ENCODE measurements at places on chromosomes 3 and 15. TPM values are rescaled to one million over a fixed set of nuclear protein-coding genes. Genes with fewer than 3 reads are reported as not detected.

Gene ASB14
- not detected for total RNA-seq

Gene FBXO40
- 0.08 TPM for total RNA-seq

GRCh38 chr15:56984681-56985481, 66.4 kb downstream of the TCF12 start:
- no peak for DNase-seq
- no peaks in the 10 kb centered on the region for H3K36me3 ChIP-seq
- no peak overlapping the region for H3K4me3 ChIP-seq
- no peaks in the 10 kb centered on the region for H3K27me3 ChIP-seq

GRCh38 chr15:70226337-70226980, 128.7 kb upstream of the TLE3 start:
- no peak overlapping the region for H3K4me3 ChIP-seq
- no peak for DNase-seq
- no peaks in the 10 kb centered on the region for H3K4me1 ChIP-seq
- no peak overlapping the region for H3K27ac ChIP-seq
- H3K27me3 ChIP-seq, result no peaks in the 10 kb centered on the region
- H3K36me3 ChIP-seq, result no peaks in the 10 kb centered on the region

DNA sequence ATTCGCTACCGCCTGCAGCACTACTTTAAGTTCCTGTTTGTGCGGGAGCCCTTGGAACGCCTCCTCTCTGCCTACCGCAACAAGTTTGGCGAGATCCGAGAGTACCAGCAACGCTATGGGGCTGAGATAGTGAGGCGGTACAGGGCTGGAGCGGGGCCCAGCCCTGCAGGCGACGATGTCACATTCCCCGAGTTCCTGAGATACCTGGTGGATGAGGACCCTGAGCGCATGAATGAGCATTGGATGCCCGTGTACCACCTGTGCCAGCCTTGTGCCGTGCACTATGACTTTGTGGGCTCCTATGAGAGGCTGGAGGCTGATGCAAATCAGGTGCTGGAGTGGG, 995 bp downstream of the CHST14 start:
- H3K36me3 ChIP-seq, result no peaks in the 10 kb centered on the region
- DNase-seq, result no peak
- peak overlapping the region; percentile 72 for H3K4me3 ChIP-seq
- peaks cover 18% of the 10 kb centered on the region for H3K4me1 ChIP-seq
- H3K27ac ChIP-seq, result peak overlapping the region; percentile 38

Data from liver (tissue), 10 donors.